ENCODE measurements at places on chromosomes 6 and 20.
A peak's percentile ranks its signal among the peaks of the same experiment; 100 is the strongest.

- no peak for DNase-seq
Measured at GRCh38 chr20:63974402-63975200, 4.8 kb downstream of the SAMD10 start.

DNA sequence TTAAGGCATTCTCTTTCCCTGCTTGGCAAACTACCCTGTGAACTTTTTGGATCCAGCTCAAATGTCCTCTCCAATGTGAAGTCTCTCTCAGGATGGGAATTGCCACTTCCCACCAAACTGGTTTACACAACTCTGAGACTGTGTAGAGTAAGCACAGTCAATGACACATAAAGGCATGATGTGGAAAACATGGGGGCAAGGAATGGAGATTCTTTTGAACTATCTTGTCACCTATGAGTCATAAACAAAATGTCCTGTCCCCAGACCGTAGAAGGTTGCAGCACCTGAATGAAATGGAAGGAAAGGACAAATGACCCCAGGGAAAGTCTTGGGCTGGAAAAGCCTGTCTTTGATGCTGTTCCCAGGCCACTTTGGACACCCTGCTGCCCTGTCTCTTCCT lies 11.0 kb upstream of the KIF13A start:
- DNase-seq: no peak

DNA sequence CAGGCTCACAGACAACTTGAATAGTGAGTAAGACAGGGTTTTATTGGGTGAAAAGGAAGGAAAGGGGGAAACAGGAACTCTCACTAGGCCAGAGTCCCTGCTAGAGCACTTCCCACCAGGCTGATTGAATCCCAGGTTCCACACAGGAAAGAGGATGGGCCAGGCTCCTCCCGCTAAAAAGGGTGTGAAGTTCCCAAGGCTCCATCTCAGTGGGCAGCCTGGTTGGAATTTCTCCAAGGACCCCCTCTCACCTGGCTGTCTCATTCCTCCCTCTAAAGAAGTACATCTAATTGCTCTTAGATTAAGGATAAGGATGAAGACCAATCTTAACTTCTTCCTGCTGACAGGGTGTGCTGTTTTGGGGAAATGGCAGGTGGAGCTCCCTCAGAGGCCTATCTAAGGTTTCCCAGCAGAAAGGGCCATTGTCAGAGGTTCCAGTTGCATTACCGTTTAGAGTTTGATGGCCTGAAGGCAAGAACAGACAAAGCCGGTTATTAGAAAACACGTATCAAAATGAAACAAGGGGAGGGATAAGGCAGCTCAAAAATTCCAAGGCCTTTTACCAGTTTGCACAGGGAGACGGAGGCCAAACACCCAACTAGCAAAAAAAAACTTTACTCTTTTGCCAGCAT lies 21.5 kb downstream of the COL19A1 start:
- no peak for DNase-seq

- no peak for DNase-seq
Measured at GRCh38 chr20:13313201-13313600, 92.1 kb downstream of the ISM1 start.

DNA sequence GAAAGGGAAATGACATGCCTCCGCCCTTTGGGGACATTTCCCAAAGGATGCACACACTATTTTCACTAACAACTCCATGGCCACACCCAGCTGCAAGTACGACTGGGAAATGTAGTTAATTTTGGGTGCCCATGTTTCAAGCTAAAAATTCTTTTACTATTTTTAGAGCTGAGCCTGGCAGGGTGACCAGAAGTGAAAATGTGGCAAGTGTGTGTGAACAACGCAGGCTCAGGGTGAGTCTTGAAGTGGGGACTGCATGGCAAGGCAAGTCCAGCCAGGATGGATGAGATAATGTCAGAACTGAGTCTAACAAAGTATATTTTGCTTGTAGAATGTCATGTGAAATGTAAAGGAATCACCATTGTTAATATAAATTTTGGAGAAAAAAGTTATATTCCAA lies 17.0 kb upstream of the CD109 start:
- DNase-seq: no peak

- peak; percentile 33 for DNase-seq
Measured at GRCh38 chr6:146785001-146785585, 186.3 kb downstream of the ADGB start.

All from NCI-H1694 (cell line).